ENCODE measurements at places on chromosomes 1 and 21.

DNA sequence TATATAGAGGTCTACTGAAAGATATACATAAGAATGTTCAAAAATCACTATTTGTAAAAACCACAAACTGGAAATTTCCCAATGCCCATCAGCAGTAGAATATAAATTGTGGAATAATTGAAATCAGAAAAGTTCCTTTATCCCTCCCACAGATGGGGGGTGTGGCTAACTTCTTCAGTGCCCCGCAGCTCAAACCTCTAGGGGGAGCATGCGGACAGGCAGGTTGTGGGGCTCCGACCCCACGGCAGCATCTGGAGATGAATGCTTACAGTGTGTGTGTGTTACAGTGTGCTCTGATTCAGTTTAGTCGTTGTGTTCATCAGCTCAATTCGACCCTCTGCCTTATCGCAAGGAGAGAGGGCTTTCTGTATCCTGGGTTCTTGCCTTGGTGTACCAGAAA, 262.1 kb upstream of the LRRC7 start:
- DNase-seq = no peak

GRCh38 chr1:56627636-56628039, 17.5 kb upstream of the PRKAA2 start:
- DNase-seq = no peak

DNA sequence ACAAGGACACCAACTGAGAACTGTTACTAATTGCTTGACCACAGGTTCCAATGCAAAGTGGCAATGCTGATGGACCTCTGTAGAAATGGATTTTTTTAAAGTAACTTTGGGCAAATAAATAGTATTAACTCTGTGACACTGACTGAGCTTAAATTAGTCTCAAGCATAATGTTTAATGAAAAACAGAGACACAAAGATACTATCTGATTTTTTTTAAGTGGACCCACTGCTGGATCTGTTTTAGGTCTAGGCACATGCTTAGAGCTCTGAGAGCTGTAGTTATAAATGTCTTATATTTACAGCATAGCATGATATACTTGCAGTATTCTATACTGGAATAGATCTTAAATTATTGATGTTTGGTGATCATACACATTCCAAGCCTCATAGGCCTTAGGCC, 481.6 kb upstream of the LRRC7 start:
- no peak for DNase-seq

DNA sequence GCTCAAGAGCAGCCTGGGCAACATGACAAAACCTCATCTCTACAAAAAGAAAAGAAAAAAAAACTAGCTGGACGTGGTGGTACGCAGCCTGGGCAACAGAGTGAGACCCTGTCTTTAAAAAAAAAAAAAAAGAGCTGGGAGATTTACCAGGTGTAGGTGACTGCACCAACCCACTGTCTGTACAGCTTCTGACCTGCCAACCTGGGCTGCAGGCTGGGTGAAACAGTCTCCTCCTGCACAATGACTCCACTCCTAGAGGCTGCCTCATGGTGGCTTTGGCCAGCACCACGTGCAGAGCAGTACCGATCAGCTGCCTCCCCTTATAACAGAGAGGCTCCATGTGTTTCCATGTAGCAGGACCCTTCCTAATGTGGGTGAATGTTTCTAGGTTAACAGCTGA, 3.7 kb downstream of the MRTO4 start:
- DNase-seq = no peak

DNA sequence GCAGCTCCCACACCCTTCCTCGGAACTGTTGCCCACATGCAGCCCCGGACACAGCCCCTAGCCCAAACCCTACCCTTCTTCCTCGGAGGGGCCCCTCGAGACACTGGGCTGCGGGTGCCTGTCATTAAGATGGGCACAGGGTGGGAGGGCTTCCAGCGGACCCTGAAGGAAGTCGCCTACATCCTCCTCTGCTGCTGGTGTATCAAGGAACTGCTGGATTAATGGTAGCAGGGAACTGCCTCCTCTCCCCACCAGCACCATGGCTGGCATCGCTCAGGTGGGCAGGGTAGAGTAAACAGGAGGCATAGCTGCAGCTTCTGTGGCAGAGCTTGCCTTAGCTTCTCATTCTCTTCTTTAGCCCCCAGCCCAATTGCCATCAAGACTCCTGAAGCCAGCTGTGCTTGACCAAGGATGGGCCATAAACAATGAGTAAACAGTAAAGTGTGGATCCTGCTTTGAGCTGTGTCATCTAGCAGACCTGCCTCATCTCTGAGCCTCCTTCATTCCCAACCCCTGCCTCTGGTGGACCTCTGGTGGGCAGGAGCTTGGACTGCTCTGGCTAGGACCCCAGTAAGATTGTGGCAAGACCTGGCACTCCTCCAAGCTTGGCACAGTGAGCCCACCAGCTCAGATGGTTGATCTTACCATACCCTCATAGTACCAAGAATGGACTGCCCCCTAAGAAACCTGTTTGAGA, at the start of gene LENEP:
Gene LENEP, plus strand, starts transcription at position 15 of the 697 bp plus-strand sequence. Its CDS starts 22 bp downstream, at position 37.
- no peak for DNase-seq

DNA sequence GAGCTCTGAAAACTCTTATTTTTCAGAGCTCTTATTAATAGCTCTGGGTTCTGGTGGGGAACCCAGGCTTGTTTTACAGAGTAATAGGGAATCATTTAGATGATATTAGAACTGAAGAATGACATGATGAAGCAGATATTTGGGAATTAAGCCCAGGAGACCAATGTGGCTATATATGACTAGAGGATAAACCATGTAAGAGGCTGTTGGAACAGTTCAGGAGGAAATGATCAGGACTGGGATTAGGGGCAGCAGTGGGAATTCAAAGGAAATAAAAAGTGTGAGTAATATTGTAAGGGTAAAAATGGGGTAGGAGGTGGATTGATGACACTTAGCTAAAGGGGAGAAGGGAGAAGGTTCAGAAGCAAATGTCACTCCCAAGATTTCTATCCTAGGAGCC, 58.6 kb downstream of the GIPC2 start:
- DNase-seq = no peak

DNA sequence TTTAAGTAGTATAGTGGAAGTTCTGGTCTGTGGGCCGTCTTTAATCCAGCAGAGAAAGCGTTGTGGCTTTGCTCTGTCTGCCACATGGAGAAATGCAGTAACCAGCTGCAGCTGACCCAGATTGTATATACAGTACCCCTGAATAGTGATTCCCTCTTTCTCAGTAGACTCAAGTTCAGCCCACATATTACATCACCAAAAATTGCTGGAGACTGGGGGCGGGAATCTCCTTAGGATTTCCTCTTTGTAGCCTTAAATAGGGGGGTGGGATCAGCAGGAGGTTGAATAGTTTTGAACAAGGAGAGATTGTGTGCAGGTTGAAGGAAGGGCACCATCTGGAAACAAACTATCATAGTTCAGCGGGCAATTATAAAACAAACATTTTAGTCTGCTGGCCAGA, at the start of gene ANGPTL1:
Gene ANGPTL1, minus strand, starts transcription at position 134 of the 400 bp plus-strand sequence. CDS start 5,301 bp downstream, outside the sequence.
- DNase-seq = no peak

GRCh38 chr1:39726600-39726999, 12.1 kb upstream of the PPIE start:
- DNase-seq = no peak

All from stimulated activated CD4-positive, alpha-beta T cell treated with anti-CD3 and anti-CD28 coated beads, Interleukin-15, amount 100 ng/mL, for 24 hours (primary cell).